ENCODE measurements at places on chromosomes 4 and X.

DNA sequence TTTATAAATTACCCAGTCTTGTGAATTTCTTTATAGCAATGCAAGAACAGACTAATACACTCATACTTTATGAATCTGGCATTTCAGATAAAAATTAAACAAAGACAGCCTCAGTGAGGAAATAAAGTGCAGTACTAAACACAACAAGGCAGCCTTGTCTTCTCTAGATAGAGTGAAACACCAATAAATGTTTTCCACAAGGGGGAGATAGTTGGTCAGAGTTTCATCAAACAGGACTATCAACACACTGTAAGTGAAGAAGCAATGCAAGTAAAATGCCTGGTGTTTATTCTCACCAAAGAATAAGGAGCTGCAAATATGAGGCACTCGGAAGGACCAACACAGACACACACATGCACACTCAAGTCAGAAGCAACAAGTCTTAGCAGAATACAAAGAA is 62.8 kb downstream of the FAM9B start:
- DNase-seq, result no peak

- DNase-seq, result no peak
Measured at GRCh38 chr4:104577405-104577804, 82.7 kb upstream of the CXXC4 start.

DNA sequence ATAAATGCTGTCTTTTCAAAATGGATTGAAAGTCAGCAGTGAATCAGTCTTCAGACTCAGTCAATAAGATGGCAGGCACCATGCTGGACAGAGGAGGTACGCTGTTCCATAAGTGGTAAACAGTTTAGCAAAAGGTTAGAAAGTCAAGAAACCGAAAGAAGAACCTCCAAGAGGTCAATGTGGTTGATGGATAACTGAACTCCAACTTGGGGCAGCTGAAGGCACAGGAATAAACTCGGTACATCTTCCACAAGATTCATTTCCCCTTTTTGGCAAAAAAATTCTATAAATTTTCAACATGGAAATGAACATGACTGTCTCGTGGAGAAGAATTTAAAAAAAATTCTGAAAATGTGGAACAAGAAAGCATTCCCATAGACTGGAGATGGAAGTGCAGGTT is 18.4 kb upstream of the SEL1L3 start:
- DNase-seq, result no peak

GRCh38 chrX:68920561-68920960 is 91.7 kb downstream of the EFNB1 start:
- no peak for DNase-seq

GRCh38 chr4:60805500-60806313 is 394.4 kb upstream of the ADGRL3 start:
- no peak for DNase-seq

GRCh38 chrX:10120331-10120730 is 36.4 kb upstream of the CLCN4 start:
- no peak for DNase-seq

DNA sequence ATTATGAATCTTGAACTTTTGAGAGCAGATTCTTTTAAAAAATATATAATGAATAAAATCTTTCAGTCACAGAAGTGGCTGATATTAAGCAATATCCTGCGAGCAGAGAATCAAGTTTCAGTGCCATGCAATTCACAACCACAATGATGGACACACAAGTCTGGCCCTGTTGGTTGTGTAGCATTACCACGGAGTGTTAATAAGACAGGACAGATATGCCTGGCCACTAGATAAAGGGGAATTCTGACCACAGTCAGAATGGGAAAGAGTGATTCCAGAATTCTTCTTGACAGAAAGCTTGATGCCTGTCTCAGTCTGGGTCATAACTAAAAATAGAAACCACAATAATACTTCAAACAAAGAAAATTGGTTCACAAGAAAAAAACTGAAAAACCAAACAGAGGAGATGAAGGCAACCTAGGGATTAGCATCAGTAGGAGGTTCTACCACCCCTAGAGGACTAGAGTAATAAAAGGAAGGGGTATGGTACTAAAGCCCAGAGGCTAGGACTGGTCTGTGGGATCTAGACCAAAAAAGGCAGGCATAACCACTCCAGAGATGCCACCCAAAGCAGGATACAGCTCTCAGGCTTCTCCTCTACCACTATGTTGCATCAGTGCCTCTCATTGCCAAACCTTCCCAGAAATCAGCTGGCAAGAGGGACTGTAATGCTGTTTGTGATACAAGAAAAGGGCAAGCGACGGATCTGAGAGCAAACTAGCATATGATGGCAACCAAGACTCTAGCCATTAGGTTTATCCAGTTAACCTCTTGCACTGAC is 59.0 kb downstream of the RNF150 start:
- no peak for DNase-seq

DNA sequence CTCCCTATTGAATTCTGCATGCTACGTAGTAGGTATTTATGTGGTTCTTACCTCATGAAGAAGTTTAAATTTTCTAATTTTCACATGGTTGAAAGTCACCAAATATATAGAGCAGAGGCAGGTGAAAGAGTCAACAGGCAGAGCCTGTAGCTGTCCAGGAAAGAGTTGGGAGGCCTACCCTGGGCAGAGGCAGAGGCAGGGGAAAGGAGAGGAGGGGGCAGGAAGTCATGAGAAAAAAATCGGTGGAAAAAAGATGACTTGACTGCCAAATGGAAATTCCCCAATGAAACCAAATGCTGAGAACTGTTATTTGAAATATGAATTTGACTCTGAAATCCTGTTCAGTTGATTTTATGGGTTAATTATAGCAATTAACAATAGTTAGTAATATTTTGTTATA is 23.1 kb upstream of the GPR34 start:
- DNase-seq, result no peak

DNA sequence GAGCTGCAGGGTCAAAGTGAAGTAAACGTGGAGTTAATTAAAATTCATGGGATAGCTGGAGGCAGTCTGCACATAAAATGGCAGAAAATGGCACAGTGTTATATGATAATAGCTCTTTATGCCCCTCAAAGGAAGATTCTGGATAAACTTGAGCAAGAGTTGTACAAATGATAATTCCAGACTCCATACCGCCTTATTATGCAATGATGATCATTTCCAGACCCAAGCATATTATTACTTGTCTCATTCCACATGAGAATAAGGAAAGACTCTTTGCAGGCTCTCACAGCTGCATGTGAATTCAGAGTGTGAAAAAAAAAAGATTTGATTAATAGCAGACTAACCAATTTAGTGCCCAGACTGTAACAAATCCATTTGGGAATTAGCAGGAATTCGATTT is 105.4 kb downstream of the STK32B start:
- DNase-seq, result no peak

DNA sequence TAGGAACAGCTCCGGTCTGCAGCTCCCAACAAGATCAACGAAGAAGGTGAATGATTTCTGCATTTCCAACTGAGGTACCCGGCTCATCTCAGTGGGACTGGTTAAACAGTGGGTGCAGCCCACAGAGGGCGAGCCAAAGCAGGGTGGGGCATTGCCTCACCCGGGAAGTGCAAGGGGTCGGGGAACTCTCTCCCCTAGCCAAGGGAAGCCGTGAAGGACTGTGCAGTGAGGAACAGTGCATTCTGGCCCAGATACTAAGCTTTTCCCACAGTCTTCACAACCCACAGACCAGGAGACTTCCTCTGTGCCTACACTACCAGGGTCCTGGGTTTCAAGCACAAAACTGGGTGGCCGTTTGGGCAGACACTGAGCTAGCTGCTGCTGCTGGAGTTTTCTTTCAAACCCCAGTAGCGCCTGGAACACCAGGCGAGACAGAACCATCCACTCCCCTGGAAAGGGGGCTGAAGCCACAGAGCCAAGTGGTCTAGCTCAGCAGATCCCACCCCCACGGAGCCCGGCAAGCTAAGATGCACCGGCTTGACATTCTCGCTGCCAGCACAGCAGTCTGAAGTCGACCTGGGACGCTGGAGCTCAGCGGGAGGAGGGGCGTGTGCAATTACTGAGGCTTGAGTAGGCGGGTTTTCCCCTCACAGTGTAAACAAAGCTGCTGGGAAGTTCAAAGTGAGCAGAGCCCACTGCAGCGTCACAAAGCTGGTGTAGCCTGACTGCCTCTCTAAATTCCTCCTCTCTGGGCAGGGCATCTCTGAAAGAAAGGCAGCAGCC is 84.6 kb downstream of the THOC2 start:
- no peak for DNase-seq

GRCh38 chr4:102625232-102625930 is 124.2 kb downstream of the NFKB1 start:
- peak; percentile 75 for DNase-seq

DNA sequence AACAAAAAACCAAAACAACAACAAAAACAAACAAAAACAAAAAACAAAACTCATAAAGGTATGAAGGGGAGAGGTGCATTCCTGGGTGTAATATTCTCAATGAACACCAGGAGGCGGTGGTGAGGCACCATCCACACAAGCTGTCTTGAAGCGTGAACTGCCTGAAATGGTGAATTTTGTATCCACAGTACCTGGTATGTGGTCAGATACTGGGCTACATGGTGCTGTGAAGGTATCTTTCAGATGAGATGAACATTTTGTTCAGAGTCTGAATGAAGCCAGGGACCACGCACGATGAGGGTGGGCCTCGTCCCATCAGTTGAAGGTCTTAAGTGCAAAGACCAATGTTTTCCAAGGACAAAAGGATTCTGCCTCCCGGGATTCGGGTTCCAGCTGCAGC is 58.5 kb downstream of the ASMT start:
- DNase-seq, result peak; percentile 57

- DNase-seq, result no peak
Measured at GRCh38 chr4:114320126-114320525, 278.5 kb upstream of the UGT8 start.

DNA sequence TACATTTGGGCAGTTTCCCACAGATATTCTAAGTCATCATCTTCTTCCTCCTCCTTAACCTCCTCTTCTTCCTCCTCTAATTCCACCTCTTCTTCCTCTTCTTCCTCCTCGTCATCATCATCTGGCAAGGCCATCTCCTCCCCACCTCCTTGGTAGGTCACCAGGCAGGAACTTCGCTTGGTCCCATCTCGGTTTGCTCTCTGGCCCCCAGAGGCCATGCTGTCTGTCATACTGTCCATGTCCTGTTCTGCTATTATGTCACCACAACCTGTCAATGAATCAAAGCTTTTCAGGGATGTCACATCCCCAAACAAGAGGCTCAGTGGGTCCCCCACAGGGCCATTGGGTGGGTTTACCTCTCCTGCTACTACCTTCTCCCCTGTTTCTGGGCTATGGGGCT is 13.5 kb downstream of the AMER1 start:
- DNase-seq, result peak; percentile 38

- no peak for DNase-seq
Measured at GRCh38 chrX:17182317-17182716, 192.7 kb upstream of the NHS start.

DNA sequence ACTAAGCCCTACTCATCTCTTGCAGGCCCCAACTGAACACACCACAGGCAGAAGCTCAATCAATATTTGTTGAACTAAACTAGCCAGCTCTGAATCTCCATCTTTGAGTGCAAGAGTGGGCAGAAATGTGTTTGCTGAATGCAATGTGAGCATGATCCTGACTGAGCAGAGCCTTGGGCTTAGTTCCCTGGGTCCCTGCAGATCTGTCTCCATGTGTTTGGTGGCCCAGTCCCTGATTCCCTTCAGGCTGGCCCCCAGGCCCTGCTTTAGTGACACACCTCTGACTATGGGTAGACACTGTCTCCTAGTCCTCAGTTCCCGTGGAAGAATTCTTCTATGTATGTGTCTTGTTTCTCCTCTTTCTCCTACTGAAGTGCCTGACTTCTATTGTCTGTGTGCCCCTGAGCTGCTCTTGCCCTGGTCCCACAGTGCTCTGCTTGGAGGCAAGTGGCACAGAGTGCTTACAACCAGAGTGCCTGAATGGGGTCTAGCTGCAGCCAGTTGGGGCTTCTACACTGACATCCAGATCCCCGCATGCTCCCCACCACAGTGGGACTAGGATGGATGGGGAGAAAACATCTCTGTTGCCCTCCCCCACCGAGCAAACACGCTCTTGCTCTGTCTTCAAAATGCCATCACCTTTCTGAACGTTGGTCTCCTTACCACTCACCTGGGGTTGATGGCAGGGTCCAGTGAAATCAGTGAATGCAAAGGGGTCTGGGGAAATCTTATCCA is 9.3 kb downstream of the PJA1 start:
- DNase-seq, result peak; percentile 42

- no peak for DNase-seq
Measured at GRCh38 chrX:21438792-21439191, 64.6 kb downstream of the CNKSR2 start.

GRCh38 chrX:24877854-24878650 is 137.7 kb downstream of the ARX start:
- DNase-seq, result no peak

- no peak for DNase-seq
Measured at GRCh38 chr4:52873861-52874343, 11.8 kb downstream of the RASL11B start.

GRCh38 chr4:19615086-19615689 is 636.5 kb upstream of the SLIT2 start:
- DNase-seq, result no peak

DNA sequence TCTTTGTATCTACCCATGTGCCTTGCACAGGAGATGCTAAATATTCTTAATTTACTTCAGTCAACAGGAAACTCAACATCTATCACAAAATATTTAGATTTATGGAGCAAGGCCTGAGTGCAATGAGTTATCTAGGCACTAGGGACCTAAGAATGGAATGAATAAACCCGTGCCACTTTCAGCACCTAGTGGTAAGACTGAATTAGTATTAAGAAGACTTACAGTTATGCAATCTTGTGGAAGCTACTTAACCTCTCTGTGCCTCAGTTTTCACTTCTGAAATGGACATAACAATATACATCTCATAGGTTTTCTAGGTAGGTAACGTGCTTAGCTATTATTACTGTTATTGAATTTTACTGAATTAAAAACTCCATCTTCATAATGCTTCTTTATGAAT is 144.6 kb upstream of the MAP3K15 start:
- DNase-seq, result no peak

GRCh38 chrX:97398030-97398551 is 514.4 kb downstream of the RPA4 start:
- DNase-seq, result no peak

GRCh38 chrX:54357414-54358377 is at the start of gene WNK3:
WNK3 (minus strand) TSS chrX:54358046.
- peak; percentile 68 for DNase-seq

- no peak for DNase-seq
Measured at GRCh38 chr4:106604319-106605051, 235.9 kb upstream of the GIMD1 start.

All from activated CD8-positive, alpha-beta memory T cell treated with anti-CD3 and anti-CD28 coated beads for 24 hours (primary cell).